CD4-positive, CD25-positive, alpha-beta regulatory T cell (primary cell): ENCODE measurements at places on chromosomes 6 and 20.

GRCh38 chr6:161584621-161585340 is 310.9 kb upstream of the AGPAT4 start:
- no peak for DNase-seq

DNA sequence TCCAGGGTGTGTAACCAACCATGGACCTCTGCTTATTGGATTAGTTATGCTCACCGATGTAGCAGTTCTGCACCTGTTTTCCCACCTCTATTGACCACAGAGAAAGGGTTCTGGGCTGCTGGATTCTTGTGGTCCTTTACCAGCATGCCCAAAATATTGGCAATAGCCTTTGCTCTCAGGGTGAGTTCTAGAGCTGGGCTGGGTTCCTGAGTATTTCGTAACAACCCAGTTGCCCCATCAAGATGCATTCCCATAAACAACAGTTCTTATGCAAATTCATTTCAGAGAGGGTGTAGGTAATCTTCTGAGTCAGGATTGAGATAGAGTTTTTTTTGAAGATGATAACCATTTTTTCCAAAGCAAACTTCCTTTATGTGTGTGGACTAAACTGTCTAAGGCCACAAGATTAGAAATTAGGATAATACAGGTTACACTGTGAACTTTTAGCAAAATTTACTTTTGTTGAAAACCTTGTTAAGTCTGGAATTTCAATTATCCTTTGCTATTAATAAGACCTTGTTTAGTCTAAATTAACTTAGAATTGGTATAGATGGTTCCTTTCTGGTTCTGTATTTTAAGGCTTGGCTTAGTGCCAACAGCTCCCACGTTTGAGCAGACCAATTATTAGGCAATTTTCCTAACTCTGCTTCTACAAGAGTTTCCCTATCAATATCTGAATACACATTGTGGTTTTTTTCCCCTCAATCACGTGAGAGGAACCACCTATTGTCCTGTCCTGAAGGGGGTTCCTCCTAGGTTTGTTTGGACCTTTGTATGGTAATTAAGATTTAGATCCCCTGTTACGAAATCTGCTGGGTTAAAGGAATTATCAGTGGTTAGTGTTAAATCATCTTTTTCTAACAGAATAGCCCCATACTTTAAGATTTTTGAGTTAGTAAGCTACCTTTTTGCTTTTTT is 46.1 kb downstream of the TBX18 start:
- no peak for DNase-seq

GRCh38 chr6:111838749-111839484 is 34.3 kb downstream of the FYN start:
- DNase-seq, result peak; percentile 74

- DNase-seq, result no peak
Measured at GRCh38 chr20:3732327-3733118, at the start of gene HSPA12B. TSS of gene HSPA12B (plus strand) at chr20:3732685. CDS start at chr20:3738675, 5,990 bp downstream.

DNA sequence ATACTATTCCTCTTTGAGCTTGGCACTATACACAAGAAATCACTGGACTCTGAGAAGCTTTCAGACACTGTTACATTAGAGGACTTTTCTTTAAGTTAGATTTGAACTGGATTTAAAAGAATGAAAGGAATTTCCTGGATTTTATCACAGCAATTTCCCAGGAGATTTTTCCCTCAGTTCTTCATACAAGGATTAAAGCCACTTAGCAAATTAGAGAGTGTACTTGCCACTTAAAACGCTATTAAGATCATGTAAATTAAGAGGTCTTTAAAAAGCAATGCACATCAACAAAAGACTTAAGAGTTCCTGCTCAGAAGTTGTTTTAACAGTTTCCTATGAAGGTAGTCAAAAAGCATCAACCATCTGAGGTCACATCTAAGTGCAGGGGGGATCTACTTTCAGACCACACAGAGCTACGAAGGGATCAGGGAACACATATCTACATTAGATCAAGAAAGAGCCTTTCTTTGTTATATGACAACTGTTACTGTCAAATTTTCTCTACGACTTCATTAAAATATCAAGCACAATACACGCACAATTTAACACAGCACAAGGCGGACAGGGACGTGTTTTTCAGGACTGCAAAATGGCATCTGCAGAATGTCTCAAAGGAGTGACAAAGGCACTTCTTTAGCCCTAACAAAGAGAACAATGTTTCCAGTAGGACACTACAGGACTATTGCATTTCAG is 65.8 kb downstream of the EPB41L2 start:
- no peak for DNase-seq
